ENCODE measurements at places on chromosomes 11 and 22.

- peak; percentile 17 for DNase-seq
Observed at GRCh38 chr22:46352691-46353386, 17.3 kb downstream of the TRMU start.

DNA sequence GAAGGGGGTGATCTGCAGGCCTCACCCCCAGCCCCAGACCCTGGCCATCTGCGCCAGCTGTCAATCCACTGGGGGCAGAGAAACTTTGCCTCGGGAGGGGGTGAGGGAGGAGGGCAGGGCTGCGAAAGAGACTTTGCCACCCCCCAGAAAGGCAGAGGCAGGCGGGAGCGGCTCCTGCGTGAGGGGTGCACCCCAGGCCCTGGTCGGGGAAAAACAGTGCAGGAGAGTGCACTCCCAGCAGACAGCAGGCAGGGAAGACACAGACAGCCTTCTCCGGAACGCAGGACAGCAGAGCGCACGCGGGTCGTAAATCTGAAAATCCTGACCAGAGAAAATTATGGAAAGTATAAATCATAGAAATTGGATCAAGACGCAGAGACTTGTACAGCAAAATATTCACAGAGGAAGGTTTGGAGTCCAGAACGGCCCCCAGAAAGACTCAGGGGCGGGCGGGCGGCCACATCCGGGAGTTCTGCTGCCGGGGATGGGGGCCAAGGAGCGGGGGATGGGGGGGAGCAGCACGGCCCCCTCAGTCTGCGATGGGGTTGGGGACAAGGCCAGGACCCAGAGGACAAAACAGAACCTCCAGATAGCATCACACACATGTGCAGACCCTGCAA is 8.0 kb upstream of the MRPL23 start:
- no peak for DNase-seq

- DNase-seq, result no peak
Observed at GRCh38 chr11:103789952-103790351, 246.5 kb upstream of the DDI1 start.

- no peak for DNase-seq
Observed at GRCh38 chr11:88208745-88209144, 33.5 kb upstream of the RAB38 start.

DNA sequence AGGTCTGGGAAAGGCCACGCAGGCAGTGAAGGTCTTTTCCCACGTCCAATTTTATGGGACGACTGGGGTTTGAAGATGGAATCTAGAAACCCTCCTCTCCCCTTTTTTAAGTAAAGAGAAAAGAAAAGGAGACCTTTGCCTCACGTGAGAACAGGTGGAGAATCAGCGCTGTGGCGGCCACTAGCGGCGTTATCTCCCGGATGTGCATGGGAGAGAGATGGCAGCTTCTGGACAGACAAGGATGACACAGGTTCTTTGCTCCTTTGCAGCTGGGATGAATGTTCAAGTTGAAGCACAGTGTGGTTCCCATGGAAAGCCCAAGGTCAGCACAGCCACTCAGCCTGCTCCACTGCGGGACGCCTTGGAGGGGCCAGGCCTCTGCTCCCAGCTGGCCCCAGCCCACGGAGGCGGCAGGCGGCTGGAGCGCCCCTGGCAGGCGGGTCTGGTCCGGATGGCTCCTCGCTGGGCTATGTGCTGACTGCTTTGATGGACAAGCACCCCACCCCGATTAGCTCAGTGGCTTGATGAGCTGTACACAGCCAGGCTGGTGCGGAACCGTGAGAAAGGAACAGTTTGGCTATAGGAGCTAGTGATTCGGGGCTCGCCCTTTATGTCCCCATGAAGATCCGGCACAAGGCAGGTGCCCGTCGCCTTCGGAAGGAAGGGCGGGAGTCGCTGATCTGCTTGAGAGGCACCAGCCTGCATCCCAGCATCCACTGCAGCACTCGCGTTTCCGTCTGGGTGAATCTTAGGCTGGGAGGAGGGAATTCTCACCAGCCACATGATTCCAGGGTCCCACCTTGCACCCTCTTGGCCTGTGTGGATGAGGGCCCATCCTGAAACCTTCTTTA is 14.5 kb upstream of the BID start:
- DNase-seq, result no peak

GRCh38 chr11:13686776-13687175 is 18.3 kb downstream of the FAR1 start:
- DNase-seq, result no peak

DNA sequence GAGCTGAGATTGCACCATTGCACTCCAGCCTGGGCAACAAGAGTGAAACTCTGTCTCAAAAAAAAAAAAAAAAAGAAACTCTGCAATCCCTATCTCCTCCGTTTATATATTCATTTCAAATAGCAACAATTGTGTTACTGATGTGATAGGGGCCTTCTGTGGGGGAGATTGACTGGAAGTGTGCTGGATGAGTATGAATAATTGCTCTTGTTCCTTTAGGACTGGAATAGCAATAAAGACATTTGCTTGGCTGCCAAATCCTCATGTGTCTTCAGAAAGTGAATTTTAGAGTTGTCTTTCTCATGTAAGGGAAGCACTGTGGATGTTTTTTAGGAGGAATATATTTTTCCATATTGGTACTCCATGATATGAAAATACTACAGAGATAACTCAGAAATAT is 21.1 kb upstream of the ME3 start:
- DNase-seq, result no peak

- DNase-seq, result no peak
Observed at GRCh38 chr11:88100151-88100550, 75.1 kb downstream of the RAB38 start.

DNA sequence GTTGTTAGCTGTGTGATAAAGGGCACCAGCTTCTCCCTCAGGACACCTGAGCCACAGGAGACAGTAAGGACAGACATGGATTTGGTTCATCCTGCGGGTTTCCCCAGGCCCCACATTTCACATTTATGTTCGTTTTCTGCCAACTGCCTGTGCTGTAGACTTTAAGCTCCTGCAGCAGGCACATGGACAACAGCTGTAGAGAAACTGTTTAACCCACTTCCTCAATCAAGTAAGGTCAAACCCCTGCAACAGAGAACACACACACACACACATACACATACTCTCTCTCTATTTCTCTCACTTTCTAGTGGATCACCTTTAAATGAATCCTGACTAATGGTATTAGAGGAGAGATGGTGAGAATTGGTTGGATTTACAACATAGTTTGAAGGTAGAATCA is 90.7 kb downstream of the C11orf87 start:
- DNase-seq, result no peak

- DNase-seq, result no peak
Observed at GRCh38 chr11:19374151-19374569, 133.4 kb upstream of the E2F8 start.

GRCh38 chr22:36871669-36872081 is 10.9 kb downstream of the NCF4 start:
- DNase-seq, result no peak

GRCh38 chr11:132057266-132057665 is 686.9 kb downstream of the NTM start:
- no peak for DNase-seq

GRCh38 chr22:19612866-19613572 is 88.8 kb upstream of the CLDN5 start:
- DNase-seq, result no peak

DNA sequence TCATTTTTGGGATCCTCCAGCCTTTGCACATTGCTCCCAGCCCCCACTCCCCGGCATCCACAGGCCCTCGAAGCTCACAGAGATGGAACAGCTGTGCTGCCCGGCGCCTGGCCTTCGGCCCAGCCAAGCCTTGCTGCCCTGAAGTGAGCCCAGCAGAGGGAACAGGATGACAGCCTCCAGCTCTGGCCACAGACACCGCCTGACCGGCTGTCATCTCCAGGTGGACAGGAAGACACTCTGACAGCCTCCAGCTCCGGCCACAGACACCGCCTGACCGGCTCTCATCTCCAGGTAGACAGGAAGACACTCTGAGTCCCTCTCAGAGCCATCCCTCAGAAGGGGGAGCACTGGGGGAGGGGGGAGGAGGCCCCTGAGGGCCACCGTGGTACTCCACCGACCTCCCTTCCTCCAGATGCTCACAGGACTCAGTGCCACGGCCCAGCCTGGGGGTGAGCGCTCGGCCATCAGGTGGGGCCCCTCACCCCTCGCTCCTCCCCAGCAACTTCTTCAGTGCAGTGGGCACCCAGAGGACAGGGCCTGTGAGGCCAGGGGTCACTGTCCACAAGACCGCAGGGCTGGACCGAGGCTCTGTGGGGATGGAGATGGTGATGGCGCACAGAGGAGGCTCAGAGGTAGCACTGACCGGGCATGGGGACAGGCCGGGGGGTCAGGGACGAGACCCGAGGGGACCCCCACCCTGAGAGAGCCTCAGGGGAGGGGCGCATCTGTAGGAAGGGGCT is 58.6 kb downstream of the BRD1 start:
- DNase-seq, result no peak
